ENCODE measurements at places on chromosomes 11 and 22. TPM values are rescaled to one million over a fixed set of nuclear protein-coding genes. Genes with fewer than 3 reads are reported as not detected.
A peak's percentile ranks its signal among the peaks of the same experiment; 100 is the strongest.

Gene GDPD4
- polyA plus RNA-seq: not detected

Gene SERHL2
- polyA plus RNA-seq: 1.9 TPM

Gene RBM7
- polyA plus RNA-seq: 30.2 TPM

Gene KDM4D
- 0.22 TPM for polyA plus RNA-seq

Gene ARAP1
- polyA plus RNA-seq: 4.7 TPM

Gene CTSW
- 2,928 TPM for polyA plus RNA-seq

Gene DMC1
- 1.5 TPM for polyA plus RNA-seq

Gene MN1
- 0.14 TPM for polyA plus RNA-seq

Gene CDCA5
- polyA plus RNA-seq: 2.4 TPM

Gene PTPRCAP
- 1,315 TPM for polyA plus RNA-seq

Gene SUSD2
- 0.07 TPM for polyA plus RNA-seq

- DNase-seq: no peak
These were observed 50.1 kb downstream of the DDX6 start for GRCh38 chr11:118740892-118741291.

- DNase-seq: no peak
These were observed 30.4 kb downstream of the PAAF1 start for GRCh38 chr11:73907191-73907590.

DNA sequence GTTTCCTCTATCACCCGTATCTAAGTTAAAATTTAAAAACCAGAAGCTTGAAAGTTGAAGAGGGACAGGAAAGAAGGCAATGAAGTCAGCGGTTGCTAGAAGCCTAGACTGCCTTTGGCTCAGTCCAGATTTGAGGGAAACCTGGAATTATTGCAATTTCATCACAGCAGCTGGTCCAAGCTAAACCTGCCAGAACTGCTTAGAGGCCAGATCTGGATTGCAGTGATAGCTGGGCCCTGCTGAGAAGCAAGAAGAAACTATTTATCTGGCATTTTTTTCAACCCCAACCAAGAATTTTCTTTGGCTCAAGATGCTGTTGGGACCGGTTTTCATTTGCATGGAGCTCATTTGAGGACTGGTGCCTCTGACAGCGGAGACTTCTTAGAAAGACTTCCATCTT, 121.5 kb upstream of the TEAD1 start:
- DNase-seq: no peak

GRCh38 chr11:59818572-59818971, 8.0 kb upstream of the MRPL16 start:
- no peak for DNase-seq

- no peak for DNase-seq
These were observed 648.7 kb upstream of the CCDC179 start for GRCh38 chr11:23509023-23509422.

DNA sequence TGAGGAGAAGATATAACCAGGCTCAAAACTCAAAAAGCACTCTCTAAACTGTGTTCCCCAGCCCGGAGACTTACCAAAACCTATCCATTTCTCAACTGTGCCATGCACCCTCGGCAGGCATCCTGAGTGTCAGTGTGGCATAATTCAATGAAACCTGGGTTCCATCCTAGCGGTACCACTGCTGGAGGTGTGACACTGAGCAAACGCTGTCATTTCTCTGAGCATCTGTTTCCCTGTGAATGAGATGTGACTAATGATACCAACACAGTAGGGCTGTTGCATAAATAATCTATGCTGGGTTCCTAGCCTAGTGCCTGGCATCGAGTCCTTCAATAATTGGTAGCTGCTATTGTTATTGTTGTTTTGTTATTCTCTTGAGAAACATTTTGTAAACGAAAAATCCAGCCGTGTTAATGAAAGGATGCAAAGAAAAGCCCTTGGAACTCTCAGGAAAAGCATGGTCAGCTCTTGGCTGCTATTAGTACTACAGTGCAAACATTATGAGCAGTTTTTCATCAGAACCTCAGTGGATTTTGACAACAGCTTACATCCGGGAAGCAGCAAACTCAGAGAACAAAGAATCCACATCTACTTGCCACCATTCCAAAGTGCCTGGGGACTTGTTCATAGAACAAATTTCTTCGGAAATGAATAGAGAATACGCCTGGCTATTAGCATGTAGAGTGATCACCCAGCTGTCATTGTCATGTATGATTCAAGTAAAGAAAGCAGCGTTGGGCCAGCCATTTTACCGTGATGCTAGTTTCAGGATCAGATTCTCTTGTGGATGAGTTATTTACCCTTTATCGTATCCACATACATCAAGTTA, 53.7 kb downstream of the TECTA start:
- no peak for DNase-seq

DNA sequence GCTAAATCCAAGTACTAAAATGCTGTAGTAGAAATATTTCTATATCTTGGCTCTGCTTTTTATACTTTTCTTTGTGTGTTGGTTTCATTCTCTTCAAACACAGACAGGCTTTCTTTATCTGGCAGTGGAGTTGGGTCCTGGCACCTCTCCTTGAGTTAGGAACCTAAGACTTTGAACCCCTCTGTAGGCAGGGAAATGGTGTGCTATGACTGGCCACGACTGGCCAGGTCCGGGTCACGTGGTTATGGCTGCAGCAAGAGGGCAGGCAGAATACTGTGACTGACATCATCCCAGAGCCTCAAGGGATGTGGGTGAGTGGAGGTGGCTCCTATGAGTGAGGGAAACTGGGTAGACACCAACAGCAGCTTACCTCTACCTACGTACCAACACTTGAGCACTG, 42.0 kb downstream of the APIP start:
- no peak for DNase-seq

GRCh38 chr22:26889802-26890201, 232.4 kb downstream of the MIAT start:
- no peak for DNase-seq

- DNase-seq: peak; percentile 69
These were observed 25.8 kb upstream of the MPPED1 start for GRCh38 chr22:43385770-43386641.

- DNase-seq: no peak
These were observed 23.0 kb upstream of the EXPH5 start for GRCh38 chr11:108616549-108616948.

DNA sequence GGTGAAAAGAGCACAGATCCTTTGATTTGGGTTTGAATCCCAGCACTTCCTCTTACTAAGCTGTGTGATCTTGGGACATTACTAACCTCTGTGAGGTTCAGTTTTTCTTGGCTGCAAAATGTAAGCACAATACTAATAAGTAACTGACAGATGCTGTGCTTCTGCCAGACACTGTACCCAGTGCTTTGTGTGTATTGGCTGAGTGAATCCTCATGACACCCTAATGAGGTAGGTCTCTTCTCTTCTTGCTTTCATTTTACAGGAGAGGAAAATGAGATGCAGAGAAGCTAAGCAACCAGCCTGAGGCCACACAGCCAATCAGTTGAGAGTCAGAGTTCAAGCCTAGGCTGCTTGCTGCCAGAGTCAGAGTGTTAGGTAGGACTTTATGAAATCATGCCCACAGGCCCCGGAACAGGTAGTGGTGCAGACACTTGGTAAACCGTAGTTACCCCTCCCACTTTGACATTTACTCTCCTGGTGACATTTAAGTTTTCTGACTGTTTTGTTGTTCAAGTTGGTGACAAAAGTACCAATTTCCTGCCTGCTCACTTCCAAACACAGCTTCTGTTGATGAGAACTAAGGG, 21.2 kb downstream of the PTPRJ start:
- peak; percentile 92 for DNase-seq

DNA sequence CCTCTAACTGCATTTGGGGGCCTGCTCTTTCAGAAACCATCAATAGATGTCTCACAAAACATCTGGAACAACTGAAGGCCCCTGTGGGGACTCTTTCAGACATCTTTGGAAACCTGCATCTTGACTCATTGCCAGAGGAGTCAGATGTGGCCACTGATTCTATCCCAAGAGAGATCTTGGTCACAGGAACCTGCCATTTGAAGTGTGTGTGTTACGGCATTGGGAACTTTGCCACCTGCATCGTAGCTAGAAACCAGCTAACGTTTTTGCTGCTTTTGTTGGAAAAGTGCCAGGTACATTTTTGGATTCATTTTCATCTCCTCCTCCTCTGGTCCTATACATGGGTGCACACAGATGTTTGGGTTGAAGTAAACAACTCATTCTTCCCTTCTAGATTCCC, 4.3 kb downstream of the SRRD start:
- no peak for DNase-seq

- no peak for DNase-seq
These were observed 111.7 kb downstream of the CD44 start for GRCh38 chr11:35250621-35251020.

GRCh38 chr11:12213883-12214282, 103.5 kb downstream of the MICAL2 start:
- no peak for DNase-seq

- DNase-seq: no peak
These were observed 4.8 kb downstream of the BEST1 start for GRCh38 chr11:61954851-61955421.

DNA sequence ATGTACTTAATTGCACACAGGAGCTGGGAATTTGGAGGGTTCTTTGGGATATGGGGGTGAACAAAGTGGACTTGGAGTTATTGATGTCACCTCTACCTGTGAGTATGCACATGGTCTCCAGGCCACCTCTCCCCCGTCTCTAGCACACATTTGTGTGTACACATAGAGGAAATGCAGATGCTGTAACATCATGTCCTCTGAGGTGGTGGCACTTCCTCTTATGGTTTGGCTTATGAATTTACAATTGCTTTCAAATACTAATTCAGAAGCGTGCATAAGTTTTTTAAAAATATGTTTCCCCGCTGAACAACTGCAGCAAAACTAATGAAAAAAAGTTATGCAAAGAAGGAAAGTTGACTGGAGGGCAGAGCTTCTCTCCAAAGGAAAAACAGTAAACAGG, 152.0 kb upstream of the TENM4 start:
- DNase-seq: no peak

DNA sequence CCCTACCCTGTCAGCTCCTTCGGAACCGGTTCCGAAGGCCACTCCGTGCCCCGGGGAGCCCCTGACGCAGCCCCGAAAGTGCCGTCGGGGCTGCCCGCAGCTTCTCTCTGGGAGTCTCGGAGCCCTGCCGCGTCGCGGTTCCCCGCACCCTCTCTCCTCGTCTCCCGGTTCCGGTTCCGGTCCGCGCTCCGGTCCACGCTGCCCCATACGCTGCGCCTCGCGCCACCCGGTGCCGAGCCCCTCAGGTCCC, 618 bp downstream of the MTA2 start:
- DNase-seq: peak; percentile 49

DNA sequence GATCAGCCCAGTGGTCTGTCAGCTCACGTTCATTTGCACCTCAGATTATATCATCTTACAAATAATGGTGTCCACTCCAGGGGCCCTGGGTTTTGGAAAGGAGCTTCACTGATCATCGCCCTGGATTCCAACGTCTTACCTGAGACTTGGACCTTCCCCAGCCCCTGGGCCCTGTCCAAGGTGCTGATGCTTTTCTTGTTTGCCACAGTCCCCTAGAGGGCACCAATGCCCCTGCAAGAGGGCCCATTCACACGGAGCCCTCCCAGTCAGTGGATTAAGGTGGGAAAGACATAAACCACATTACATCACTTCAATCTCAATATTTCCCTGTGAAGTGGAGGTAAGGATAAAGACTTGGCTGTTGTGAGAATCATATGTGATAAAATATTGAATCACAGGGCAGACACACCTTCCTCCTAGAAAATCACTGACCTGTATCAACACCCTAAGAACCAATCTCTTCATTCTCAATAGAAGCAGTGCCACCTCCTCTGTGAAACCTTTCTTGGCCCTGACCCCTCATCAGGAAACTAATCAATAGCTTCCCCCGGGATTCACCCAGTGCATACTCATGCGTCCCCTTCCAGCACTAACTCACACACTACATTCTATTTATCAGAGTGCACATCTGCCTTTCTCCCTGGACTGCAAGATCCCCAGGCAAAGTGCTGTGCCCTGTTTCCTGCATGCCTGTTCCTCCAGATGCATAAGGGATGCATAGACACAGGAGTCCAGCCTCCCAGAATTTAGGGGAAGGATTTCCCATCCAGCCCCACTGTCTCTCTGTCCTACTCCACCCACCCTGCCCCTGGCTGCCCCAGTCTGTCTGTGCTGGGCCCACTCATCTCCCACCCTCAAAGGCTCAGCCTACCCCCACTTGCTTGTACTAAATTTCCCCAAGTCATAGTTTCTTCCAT, 167.0 kb downstream of the BUD13 start:
- DNase-seq: no peak

- no peak for DNase-seq
These were observed 11.1 kb downstream of the NUMA1 start for GRCh38 chr11:72069200-72069599.

DNA sequence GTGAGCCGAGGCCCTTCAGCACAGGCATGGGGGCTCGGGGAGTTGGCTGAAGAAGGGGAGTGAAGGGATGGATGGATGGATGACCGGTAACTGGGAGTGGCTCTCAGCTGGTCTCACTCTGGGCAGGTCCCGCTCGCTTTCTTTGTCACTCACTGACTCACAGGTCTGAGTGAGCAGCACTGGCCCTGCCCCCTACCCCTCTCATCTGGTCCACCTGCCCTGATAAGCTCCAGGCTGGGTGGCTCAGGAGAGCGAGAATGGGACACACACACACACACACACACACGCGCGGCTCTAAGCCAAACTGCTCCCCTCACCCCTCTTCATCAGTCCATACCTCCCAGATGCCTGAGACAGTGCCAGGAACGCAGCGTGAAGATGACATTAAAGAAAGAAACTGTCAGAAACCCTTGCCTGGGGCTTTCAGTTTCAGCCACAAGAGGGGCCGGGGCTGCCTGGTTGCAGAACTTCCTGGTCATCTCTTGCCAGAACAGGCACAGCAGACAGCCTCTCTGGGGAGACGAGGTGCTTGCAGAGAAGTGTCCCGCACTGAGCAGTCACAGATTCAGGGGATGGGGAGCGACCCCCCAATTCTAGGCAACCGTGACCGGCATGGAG, 16.5 kb upstream of the SHISAL1 start:
- peak; percentile 20 for DNase-seq

DNA sequence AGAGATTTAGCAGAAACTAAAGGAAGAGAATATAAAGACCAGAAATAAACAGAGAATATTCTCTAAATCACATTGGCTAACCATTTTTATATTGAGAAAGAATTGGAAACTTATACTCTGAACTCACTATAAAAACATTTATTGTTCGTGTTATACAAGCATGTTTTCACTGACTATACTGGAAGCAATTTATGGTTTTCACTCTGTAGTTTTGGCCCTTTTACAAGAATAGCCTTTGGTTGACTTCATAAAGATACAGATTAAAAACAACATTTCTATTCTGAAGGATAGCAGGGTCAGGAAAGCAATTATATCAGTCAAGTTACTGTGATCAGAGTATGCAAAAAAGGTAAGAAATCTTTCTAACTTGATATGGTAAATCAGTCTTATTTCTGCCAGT, 965.7 kb upstream of the FAT3 start:
- no peak for DNase-seq

Data from immature natural killer cell (primary cell).